Tongue (tissue), 3 donors: ENCODE measurements at places on chromosomes 6 and 20. TPM values are rescaled to one million over a fixed set of nuclear protein-coding genes. Genes with fewer than 3 reads are reported as not detected.
A peak's percentile ranks its signal among the peaks of the same experiment; 100 is the strongest.

The ANKRD66 gene
- 0.31 TPM for total RNA-seq

- DNase-seq = no peak
Measured at GRCh38 chr20:62056975-62057374, 8.7 kb downstream of the TAF4 start.

DNA sequence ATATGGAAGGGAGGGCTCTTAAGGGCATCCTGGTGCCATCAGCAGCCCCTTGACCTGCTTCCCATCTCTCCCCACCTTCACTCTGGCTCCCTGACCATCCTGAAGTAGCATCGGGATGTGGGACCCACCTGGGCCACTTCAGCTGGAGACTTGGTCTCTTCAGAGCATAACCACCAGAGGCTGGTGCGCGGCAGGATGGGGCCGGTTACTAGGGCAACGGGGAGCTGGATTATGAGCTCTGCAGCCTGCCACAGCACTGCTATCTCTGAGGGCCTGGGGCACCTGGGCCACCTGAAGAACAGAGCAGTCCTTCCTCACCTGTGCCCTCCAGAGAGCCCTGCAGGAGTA is 79.7 kb downstream of the SYNJ2 start:
- DNase-seq = no peak

DNA sequence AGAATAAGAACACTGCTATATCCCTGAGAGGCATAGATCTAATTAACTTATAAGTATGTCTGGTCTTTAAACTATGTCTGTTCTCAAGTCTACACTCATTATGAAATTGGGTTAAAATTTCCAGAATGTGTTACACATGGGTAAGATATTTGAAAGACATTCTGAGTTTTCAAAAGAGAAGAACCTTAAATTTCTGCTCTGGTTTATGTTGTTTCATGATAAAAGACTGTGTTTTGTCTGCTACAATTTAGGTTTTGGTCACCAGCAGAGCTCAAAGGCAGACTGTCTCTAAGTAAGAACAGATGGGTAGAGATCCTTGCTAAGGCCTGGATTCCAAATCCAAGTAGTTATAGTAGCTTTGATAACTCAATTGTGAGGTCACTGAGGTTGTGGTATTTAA is 6.0 kb downstream of the STMND1 start:
- DNase-seq = no peak

- no peak for DNase-seq
Measured at GRCh38 chr6:150266963-150267685, 101.7 kb upstream of the IYD start.

The MYL9 gene
- 8.3 TPM for total RNA-seq

The GRM4 gene
- 0.51 TPM for total RNA-seq

- DNase-seq = no peak
Measured at GRCh38 chr6:114997813-114998292, 655.0 kb upstream of the HS3ST5 start.

The FERMT1 gene
- total RNA-seq = 5.5 TPM

The ANKEF1 gene
- total RNA-seq = 1.8 TPM

DNA sequence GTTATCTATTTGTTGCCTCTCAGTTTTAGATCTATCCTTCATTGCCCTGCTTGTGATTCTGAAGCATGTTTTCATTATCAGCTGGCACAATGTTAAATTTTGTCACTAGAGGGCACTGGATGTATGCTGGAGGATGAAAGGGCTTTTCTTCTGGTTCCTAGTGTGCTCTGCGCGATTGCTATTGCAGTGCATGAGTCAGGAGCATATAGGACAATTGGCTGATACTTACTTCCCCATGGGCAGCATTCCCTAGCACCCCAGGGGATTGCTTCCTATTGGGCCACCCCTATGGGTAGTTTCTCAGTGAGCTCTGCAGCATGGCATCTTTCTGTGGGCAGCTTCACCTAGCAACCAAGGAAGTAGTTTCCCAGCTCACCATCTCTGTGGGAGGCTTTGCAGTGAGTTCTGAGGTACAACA is 280.3 kb upstream of the SYNCRIP start:
- DNase-seq = peak; percentile 66

DNA sequence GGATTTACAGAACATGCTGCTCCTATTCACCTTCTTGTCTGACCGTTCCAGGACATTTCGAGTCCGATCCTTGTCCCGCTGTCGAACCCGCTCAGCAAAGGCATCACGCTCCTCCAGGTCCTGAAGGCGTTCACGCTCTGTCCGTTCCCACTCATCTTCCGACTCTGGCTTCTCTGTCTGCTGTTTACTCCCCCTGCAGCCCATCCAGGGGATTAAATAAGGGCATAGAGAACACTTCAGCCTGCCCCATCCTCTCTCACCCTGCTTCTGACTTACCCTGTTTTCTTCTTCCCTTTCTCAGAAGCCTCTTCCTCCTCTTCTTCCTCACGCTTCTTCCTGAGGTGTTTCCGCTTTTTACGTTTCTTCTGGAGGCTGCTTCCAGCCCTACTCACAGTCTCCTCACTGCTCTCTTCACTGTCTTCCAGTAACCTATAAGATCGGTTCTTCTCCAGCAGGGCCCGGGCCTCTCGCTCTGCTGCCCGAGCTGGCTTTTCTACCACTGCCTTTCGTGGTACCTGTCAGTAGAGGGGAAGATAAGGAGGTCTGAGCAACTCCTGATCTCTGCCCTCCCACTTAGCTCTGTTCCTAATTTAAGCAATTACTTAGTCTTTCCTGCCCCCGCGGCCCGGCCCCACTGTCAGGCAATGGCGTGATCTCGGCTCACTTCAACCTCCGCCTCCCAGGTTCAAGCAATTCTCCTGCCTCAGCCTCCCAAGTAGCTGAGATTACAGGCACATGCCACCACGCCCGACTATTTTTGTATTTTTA is 1.9 kb downstream of the DHX16 start:
- DNase-seq = no peak

GRCh38 chr6:163608204-163608644 is 193.7 kb downstream of the QKI start:
- DNase-seq = no peak

DNA sequence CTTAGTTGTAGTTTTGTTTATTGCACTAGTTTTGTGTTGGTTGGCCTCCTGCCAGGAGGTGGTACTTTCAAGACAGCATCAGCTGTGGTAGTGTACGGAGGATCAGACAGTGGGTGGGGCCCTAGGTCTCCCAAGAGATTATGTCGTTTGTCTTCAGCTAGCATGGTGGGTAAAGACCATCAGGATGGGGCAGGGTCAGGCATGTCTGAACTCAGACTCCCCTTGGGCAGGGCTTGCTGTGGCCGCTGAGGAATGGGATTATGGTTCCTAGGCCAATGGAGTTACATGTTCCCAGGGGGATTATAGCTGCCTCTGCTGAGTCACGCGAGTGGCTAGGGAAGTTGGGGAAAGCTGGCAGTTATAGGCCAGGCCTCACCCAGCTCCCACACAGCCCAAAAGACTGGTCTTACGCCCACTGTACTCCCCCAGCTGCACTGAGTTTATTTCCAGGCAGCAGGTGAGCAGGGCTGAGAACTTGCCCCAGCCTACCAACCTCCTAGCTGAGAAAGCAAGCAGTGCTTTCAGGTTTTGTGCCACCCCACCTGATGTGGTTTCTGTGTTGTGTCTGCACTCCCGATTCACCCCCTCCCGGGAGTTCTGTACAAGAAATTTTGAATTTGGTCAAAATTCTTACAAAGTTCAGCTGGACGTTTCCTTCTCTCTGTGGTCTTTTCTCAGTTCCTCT is 24.7 kb downstream of the ZSCAN31 start:
- no peak for DNase-seq

The CST5 gene
- not detected for total RNA-seq

The OR2H2 gene
- total RNA-seq = not detected

GRCh38 chr6:28658475-28659249 is 133.0 kb downstream of the GPX5 start:
- no peak for DNase-seq

DNA sequence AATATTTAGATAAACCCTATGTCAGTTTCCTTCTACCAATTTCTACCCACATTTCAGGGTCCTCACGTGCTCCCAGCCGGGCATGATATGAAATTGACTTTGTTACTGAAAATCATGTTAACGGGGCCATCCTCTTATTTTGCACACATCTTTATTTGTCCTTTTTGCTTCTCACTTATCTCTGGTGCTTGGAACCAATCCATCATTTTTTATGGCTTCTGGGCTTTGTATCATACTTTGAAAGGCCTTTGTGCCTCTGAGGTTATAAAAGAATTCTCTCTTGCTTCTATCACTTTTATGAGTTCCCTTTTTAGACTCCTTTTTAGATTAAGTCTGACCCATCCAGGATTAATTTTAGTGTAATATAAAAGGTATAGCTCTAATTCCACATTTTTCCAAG is 117.1 kb upstream of the PRND start:
- no peak for DNase-seq
